ENCODE measurements at places on chromosomes 3 and 15. TPM values are rescaled to one million over a fixed set of nuclear protein-coding genes. Genes with fewer than 3 reads are reported as not detected.

GRCh38 chr3:14150491-14151230, 25.8 kb downstream of the TMEM43 start:
- peaks cover 42% of the 10 kb centered on the region for H3K36me3 ChIP-seq
- no peaks in the 10 kb centered on the region for H3K27me3 ChIP-seq
- no peaks in the 10 kb centered on the region for H3K4me1 ChIP-seq
- no peak overlapping the region for H3K4me3 ChIP-seq

DNA sequence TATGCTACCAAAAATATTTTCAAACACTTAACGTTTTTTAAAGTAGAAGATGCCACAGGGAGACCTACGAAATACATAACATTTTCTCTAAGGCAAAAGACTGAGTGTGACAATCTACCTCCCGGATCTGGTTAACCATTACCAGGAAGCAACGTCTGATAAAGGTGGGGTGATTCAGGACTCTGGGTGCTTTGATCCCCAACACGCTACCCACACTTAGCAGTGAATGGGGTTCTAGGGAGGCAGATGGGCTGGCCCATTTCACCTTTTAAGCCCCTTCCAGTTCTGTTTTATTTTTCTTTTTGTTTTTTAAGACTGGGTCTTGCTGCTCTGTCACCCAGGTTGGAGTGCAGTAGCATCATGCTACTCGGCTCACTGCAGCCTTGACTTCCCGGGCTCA, 39.5 kb downstream of the EIF4E3 start:
- DNase-seq: no peak
- no peak overlapping the region for H3K27ac ChIP-seq
- H3K27me3 ChIP-seq: peaks cover 8% of the 10 kb centered on the region
- H3K36me3 ChIP-seq: no peaks in the 10 kb centered on the region
- H3K4me1 ChIP-seq: no peaks in the 10 kb centered on the region

WDR72 gene
- 0.60 TPM for total RNA-seq

DNA sequence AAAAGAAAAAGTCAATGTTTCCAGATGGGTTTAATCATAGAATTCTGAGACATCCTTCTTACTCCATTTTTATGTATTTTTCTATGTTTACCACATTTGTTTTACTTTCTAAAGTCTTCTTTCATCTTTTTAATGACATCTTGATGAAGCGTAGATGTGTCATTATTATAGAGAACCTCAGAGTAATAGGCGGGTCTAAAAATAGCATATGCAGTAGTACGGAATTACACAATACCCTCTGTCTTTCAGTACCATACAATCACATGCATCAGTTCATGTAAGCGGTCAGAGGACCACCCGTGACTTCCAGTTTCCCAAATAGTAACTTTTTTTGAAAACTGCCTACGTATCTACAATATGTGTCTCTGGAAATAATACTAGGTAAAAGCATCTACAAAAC, 224.0 kb downstream of the PLOD2 start:
- H3K36me3 ChIP-seq: no peaks in the 10 kb centered on the region
- no peak overlapping the region for H3K4me3 ChIP-seq
- H3K27me3 ChIP-seq: no peaks in the 10 kb centered on the region

TMC3 gene
- total RNA-seq: not detected

DNA sequence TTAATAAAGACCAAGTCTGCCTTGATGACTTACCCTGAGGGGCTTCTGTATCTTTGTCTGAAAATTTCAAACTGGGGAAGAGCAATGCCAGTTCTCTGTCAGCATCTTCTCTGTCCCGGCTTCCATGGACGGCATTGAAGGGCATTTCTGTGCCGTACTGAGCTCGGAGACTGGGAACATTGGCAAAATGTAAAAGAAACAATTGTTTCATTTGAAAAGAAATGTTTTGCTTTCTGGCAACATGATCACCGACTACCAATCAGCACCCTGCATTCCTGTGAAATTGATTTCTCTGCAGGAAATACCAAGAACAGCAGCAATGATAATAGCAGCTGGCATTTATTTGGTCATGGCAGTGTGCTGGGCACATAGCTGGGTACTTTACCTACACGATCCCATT, 26.2 kb downstream of the NME9 start:
- H3K27me3 ChIP-seq: no peaks in the 10 kb centered on the region
- DNase-seq: no peak
- no peaks in the 10 kb centered on the region for H3K36me3 ChIP-seq
- H3K4me3 ChIP-seq: no peak overlapping the region
- H3K27ac ChIP-seq: no peak overlapping the region
- H3K4me1 ChIP-seq: no peaks in the 10 kb centered on the region

GOLGA8T gene
- total RNA-seq: not detected

GRCh38 chr3:152556731-152557254, 278.1 kb upstream of the P2RY1 start:
- DNase-seq: peak; percentile 39
- no peak overlapping the region for H3K27ac ChIP-seq
- no peak overlapping the region for H3K4me3 ChIP-seq
- H3K36me3 ChIP-seq: no peaks in the 10 kb centered on the region
- no peaks in the 10 kb centered on the region for H3K27me3 ChIP-seq

- H3K36me3 ChIP-seq: no peaks in the 10 kb centered on the region
- H3K4me3 ChIP-seq: no peak overlapping the region
- no peak overlapping the region for H3K27ac ChIP-seq
- H3K27me3 ChIP-seq: peaks cover 21% of the 10 kb centered on the region
- no peaks in the 10 kb centered on the region for H3K4me1 ChIP-seq
- no peak for DNase-seq
Observed at GRCh38 chr15:66172324-66172980, 81.1 kb downstream of the MEGF11 start.

GNAT1 gene
- 0.15 TPM for total RNA-seq

TRIM59 gene
- 3.2 TPM for total RNA-seq

DNA sequence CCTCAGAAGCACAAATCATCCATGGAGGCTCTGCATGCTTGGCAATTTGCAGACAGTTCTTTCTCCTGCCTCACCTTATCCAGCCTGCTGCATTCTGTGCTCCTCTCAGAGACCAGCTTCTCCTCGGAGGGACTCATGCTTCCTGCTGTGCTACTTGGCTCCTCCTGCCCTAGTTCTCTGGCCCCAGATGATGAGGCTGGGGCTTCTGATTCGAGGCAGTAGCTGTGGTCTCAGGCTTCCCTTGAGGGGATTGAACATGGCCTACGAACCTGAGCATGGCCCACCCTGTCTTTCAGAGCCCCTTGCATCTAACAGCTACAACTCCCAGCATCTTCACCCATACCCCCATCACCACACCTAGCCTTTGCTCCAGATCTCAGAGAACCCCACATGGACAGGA, 6.7 kb downstream of the VIPR1 start:
- H3K27ac ChIP-seq: no peak overlapping the region
- H3K36me3 ChIP-seq: no peaks in the 10 kb centered on the region
- H3K27me3 ChIP-seq: no peaks in the 10 kb centered on the region

- H3K27me3 ChIP-seq: no peaks in the 10 kb centered on the region
- H3K4me1 ChIP-seq: peaks cover 51% of the 10 kb centered on the region
- peak overlapping the region; percentile 10 for H3K27ac ChIP-seq
- no peak for DNase-seq
- H3K36me3 ChIP-seq: peaks cover 15% of the 10 kb centered on the region
- no peak overlapping the region for H3K4me3 ChIP-seq
Observed at GRCh38 chr3:129281726-129282125, 3.1 kb downstream of the HMCES start.

- H3K27ac ChIP-seq: no peak overlapping the region
- no peaks in the 10 kb centered on the region for H3K36me3 ChIP-seq
- no peak for DNase-seq
- no peak overlapping the region for H3K4me3 ChIP-seq
Observed at GRCh38 chr3:23785097-23785645, 20.6 kb upstream of the UBE2E1 start.

- no peak for DNase-seq
- no peaks in the 10 kb centered on the region for H3K27me3 ChIP-seq
- H3K36me3 ChIP-seq: no peaks in the 10 kb centered on the region
- no peaks in the 10 kb centered on the region for H3K4me1 ChIP-seq
Observed at GRCh38 chr3:157285141-157285540, 125.2 kb upstream of the CCNL1 start.

DNA sequence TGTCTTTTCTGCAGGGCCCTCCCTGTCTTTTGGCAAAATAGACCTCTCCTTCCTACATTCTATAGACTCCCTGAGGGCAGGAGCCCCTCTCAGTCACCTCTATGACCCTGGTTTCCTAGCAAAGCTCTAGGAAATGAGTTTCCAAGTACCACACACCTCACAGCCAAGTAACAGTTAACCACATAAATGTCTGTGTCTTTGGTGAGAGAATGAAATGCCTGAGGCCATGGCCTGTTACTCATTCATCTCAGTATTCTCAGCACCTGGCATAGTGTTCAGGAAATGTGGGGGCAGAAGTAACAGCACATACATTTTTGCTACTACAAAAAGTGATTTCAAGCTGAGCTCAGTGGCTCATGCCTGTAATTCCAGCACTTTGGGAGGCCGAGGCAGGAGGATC, 21.0 kb downstream of the RFT1 start:
- DNase-seq: no peak
- peaks cover 11% of the 10 kb centered on the region for H3K4me1 ChIP-seq
- peaks cover 2% of the 10 kb centered on the region for H3K36me3 ChIP-seq
- no peak overlapping the region for H3K4me3 ChIP-seq
- no peak overlapping the region for H3K27ac ChIP-seq

DNA sequence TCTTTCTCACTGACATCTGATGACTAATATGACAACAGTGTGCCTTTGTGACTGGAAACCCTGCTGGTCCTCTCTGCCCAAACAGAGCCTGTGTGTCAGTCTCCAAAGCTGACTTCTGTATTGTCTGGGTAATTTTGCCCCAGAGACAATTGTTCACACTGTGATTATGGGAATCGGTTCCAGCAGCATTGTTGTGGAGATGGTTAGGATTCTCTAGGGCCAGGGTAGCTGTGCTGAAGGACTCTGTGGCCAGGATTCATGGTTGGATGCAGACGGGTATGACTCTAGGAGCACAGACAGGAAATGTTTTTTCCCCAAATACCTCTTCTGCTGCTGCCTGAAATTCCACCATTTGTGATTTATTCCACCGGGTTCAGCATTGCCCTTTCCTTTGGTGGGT, 57.5 kb upstream of the ITGA11 start:
- 0 out of 3 replicates have a peak, but pooled peaks cover 6% of the 10 kb centered on the region for H3K27me3 ChIP-seq
- no peak overlapping the region for H3K27ac ChIP-seq
- no peak for DNase-seq
- H3K4me3 ChIP-seq: no peak overlapping the region
- no peaks in the 10 kb centered on the region for H3K36me3 ChIP-seq

DNA sequence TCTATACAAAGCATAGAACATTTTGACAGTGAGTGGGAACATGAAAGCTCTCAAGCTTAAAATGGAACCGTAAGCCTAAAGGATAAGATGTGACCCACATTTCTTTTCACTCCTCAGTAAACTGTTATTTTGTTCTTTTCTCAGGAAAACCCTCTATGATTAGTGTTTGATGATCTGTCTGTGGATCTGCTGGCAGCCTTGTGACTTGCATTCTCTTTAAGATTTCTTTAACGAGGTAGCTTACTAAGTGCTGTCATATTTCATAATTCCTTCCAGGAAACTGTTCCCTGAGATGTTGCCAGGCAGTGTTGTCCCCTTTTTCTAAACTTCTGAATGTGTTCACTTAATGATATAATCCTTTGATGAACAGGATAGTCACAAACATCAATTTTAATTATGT, 167.6 kb downstream of the PYDC2 start:
- no peaks in the 10 kb centered on the region for H3K36me3 ChIP-seq
- H3K27ac ChIP-seq: no peak overlapping the region
- H3K27me3 ChIP-seq: no peaks in the 10 kb centered on the region
- no peak overlapping the region for H3K4me3 ChIP-seq
- no peak for DNase-seq
- no peaks in the 10 kb centered on the region for H3K4me1 ChIP-seq

GOLGA6D gene
- total RNA-seq: not detected

CISH gene
- 0.91 TPM for total RNA-seq

DNA sequence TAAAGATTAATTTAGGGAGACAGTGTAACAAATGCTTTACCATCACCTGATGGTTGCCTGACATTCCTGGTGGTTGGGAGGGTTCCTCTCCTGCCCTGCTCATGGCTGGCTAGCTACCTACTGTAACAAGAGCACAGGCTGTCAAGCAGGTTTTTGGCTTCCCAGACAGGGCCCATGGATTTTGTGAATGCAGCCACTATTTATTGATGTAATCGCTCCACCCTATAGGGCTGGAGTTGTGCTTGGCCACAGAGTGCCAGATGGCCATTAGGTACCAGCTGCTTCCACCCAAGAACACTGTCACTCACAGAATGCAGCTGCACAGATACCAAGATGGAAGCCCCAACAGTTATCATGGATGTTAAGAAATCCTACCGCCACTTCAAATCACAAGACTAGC, 31.0 kb upstream of the KLHL25 start:
- no peaks in the 10 kb centered on the region for H3K36me3 ChIP-seq
- H3K4me1 ChIP-seq: no peaks in the 10 kb centered on the region
- no peak overlapping the region for H3K4me3 ChIP-seq
- H3K27ac ChIP-seq: no peak overlapping the region
- no peak for DNase-seq

GCNT3 gene
- total RNA-seq: 7.7 TPM

GRCh38 chr15:72534523-72534922, 60.4 kb downstream of the ARIH1 start:
- H3K27me3 ChIP-seq: no peaks in the 10 kb centered on the region
- no peak for DNase-seq
- no peaks in the 10 kb centered on the region for H3K4me1 ChIP-seq
- H3K36me3 ChIP-seq: peaks cover 5% of the 10 kb centered on the region

FAM174B gene
- 2.1 TPM for total RNA-seq

SLC35G2 gene
- 7.6 TPM for total RNA-seq

GRCh38 chr3:55947406-55947805, 460.3 kb upstream of the WNT5A start:
- H3K27me3 ChIP-seq: no peaks in the 10 kb centered on the region
- no peaks in the 10 kb centered on the region for H3K4me1 ChIP-seq
- no peak overlapping the region for H3K27ac ChIP-seq
- no peak overlapping the region for H3K4me3 ChIP-seq
- no peak for DNase-seq
- H3K36me3 ChIP-seq: no peaks in the 10 kb centered on the region

GRCh38 chr3:72171946-72172345, 387.0 kb upstream of the PROK2 start:
- no peak overlapping the region for H3K4me3 ChIP-seq
- DNase-seq: no peak
- H3K4me1 ChIP-seq: no peaks in the 10 kb centered on the region
- no peak overlapping the region for H3K27ac ChIP-seq
- H3K27me3 ChIP-seq: no peaks in the 10 kb centered on the region

- no peaks in the 10 kb centered on the region for H3K36me3 ChIP-seq
- DNase-seq: no peak
- H3K27me3 ChIP-seq: no peaks in the 10 kb centered on the region
- no peak overlapping the region for H3K27ac ChIP-seq
- no peaks in the 10 kb centered on the region for H3K4me1 ChIP-seq
- no peak overlapping the region for H3K4me3 ChIP-seq
Observed at GRCh38 chr3:175356899-175357324, 497.8 kb downstream of the NAALADL2 start.

CPNE9 gene
- not detected for total RNA-seq

- no peak for DNase-seq
- H3K4me3 ChIP-seq: no peak overlapping the region
- no peaks in the 10 kb centered on the region for H3K36me3 ChIP-seq
- no peak overlapping the region for H3K27ac ChIP-seq
- no peaks in the 10 kb centered on the region for H3K27me3 ChIP-seq
- H3K4me1 ChIP-seq: no peaks in the 10 kb centered on the region
Observed at GRCh38 chr15:93458597-93458996, 369.6 kb upstream of the RGMA start.

Measured in HepG2 (cell line).